Stimulated activated CD4-positive, alpha-beta T cell treated with anti-CD3 and anti-CD28 coated beads, Interleukin-2, amount 100 ng/mL, for 48 hours (primary cell): ENCODE measurements at places on chromosomes 6 and 20.

DNA sequence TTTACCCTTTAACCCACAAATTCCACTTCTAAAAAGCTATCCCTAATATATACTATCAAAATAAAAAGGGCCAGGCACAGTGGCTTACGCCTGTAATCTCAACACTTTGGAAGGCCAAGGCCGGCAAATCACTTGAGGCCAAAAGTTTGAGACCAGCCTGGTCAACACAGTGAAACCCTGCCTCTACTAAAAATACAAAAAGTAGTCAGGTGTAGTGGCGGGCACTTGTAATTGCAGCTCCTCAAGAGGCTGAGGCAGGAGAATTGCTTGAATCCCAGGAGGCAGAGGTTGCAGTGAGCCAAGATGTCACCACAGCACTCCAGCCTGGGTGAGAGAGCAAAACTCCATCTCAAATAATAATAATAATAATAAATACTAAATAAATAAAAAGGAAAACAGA, 82.5 kb downstream of the TRIM27 start:
- no peak for DNase-seq

GRCh38 chr20:35091816-35092523, 637 bp downstream of the TRPC4AP start:
- DNase-seq = no peak

DNA sequence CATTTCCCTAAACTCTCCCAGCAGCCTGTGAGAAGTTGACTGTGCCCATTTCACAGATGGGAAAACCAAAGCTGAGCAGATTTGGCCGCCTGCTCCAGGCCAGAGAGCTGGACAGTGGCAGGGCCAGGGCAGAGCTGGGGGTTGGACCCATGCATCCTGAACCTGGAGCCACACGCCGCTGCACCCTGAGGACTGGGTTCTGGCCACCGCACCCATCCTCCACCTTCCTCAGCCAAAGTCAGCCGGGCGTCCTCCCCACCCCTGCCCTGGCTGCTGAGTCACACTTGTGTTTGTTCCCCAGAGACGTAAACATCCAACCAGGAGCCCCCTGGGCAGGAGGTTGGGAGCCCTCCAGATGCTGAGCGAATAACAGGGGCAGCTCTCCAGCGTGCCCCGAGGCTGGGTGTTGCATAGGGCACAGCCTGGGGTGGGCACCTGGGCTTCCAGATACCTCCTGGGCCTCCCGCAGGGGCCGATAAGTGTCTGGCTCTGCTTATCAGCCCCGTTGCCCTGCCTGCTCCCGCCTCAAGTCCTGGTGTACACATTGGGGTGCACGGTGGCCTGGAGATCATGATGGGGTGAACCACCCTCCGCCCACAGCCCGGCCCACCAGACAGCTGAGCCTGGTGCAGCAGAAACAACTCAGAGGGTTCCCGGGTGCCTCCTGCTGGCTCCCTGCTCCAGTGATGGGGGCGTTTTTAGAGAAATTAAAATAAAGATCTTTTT, 23.8 kb downstream of the RBM38 start:
- no peak for DNase-seq

DNA sequence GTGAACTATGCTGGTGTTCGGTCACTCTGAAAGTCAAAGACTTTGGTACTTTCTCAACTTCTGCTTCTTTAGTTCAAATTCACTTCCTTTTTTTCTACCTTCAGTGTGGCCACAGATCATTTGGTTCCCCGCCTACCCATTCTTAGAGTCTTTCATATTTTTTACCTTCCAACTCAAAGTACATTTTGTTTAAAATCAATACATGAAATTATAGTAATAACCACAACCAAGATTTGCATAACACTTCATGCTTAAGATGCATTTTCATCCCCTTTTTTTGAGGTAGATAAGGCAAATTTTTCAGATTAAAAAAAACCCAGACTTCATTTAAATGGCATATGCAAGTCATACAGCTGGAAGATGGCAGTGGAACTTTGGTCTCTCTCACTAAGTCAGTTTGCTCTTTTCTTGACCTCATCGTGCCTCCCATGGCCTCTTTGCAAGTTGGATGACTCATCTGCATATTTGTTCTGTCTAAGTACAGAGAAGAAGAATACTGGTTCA, 11.9 kb upstream of the CNR1 start:
- DNase-seq = no peak

GRCh38 chr20:61253640-61254511, 1.8 kb downstream of the CDH4 start:
- DNase-seq = no peak

DNA sequence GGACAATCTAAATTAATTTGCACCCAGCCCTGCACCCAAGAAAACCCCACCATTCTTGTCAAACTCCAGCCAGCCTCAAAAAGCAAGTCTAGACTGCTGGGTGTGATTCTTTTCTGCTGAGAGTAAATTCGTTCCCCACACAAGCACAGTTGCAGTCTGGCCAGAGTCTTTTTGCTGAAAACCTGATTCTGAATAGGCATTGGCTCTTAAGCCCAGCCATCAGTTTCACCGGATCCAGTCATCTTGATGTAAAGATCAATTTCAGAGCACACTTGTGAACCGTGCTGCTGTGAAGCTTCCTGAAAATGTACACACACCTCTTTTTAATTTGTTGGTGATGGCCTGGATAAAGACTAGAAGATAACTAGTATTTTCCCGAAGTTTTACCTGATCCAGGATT, 159.4 kb upstream of the GGTLC1 start:
- DNase-seq = no peak

DNA sequence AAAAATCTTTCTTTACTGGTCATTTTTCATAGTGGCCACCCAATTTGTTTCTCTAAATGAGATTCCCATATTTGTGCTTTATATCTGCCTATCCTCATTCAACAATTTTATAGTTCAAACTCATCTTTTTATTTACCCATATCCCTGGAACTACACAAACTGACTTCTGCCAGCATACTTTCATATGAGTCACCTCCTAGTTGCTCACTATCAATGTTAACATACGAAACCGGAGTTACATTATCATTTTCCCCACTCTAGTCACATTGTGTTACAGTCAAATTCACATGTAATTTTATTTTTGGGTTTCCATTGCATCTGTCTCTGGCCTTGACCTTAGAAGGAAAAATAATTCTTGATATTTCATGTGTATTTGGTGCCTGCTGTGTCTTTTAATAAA, 499.4 kb downstream of the MAFB start:
- DNase-seq = no peak

GRCh38 chr6:97969065-97969464, 686.0 kb upstream of the MMS22L start:
- no peak for DNase-seq

DNA sequence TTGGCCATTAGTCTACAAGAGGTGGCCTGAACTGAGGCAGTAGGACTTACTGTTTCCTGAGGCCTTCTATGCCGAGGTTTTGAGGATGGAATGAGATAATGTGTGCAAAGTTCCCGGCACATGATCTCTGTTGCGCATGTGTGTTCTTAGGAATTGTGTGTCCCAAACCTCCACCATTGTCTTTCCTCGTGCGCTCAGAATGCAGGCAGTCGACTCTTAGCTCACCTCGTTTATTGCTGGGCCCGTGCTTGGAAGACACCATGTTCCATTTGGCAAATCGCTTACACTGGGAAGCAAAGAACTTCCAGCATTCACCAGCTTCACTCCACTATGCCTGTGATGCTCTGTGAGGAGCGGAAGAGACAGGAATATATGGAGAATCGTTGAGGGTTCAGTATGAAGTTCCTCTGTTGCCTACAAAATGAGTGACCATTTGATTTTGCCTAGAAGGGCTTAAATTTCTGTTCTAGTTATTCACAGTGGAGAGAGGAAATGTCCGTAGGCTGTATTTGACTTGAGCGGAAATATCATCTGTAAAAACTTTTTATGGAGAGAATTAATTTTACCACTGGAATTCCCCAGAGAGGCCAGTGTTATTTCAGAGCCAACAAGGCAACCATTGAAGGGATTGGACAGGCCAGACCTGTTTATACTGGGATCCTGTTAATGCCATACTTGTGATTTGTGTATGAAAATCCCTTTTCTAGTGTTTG, 75.7 kb upstream of the CLDN20 start:
- DNase-seq = no peak

DNA sequence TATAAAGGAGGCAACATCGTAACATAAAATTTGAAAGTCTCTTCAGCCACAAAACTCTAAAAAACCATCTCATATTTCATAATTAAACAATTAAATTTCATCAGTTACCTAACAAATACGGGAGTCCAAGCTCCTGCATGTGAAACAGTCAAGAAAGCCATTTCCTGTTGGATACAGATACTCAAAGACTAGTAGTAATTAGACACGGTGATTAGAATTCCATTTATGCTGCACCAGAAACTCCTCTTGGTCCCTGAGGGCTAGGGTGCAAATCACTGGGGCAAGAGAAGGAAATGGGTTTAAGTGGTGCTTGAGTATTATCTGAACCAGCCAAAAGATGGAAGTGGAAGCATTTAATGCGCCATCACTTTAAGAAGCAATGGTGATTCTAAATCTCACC, 27.4 kb downstream of the TRAM2 start:
- no peak for DNase-seq

DNA sequence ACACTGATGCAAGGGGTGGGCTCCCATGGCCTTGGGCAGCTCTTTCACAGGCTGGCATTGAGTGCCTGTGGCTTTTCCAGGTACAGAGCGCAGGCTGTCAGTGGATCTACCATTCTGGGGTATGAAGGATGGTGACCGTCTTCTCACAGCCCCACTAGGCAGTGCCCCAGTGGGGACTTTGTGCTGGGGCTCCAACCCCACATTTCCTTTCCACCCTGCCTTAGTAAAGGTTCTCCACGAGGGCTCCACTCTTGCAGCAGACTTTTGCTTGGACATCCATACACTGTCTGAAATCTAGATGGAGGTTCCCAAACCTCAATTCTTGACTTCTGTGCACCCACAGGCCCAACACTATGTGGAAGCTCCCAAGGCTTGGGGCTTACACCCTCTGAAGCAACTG, 107.9 kb upstream of the ECI2 start:
- DNase-seq = no peak

- no peak for DNase-seq
Measured at GRCh38 chr20:4263036-4263435, 247.7 kb upstream of the RNF24 start.

DNA sequence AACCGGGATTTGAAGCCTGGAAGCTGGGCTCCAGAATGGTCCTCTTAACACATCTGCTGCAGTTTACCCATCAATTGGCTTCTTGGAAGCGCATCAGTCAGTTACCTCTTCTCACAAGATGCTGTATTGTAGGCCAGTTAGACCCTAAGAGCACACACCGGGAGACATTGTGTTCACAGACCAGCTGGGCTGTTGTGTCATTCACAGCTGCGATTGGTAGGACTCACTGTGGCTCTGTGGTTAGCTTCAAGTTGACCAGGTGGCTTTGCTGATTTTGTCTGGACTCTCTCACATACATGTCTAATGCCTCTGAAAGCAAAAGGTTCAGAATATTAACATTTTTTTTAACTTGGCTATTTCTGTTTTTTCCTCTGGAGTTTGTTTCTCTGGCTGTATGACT, 64.8 kb downstream of the SNX9 start:
- DNase-seq = no peak

DNA sequence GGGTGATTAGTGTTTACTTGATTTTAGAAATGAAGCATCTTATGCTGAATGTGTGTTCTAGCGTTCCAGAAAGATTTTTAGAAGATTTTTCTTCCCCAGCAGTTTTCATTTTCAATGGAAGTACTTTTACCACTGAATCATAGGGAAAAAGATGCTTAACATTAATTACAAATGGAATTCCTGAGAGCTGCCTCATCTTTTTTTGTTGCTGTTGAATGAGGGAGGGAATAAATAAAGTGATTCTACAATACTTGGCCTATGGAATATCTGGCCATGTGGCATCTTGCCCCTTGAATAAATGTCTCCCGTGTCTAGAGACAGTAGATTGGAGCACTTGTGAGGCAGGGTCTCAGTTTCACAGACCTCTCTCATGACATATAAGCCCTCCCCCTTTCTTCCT, 44.1 kb upstream of the SLC22A1 start:
- no peak for DNase-seq

- DNase-seq = no peak
Measured at GRCh38 chr6:117265410-117266256, at the start of gene VGLL2. VGLL2 (plus strand) TSS chr6:117265558; CDS start chr6:117265764, 206 bp downstream.

- DNase-seq = no peak
Measured at GRCh38 chr6:45586216-45587171, 208.8 kb upstream of the SUPT3H start.

- DNase-seq = no peak
Measured at GRCh38 chr6:37339741-37340638, 13.8 kb upstream of the RNF8 start.

- DNase-seq = no peak
Measured at GRCh38 chr6:53273370-53273769, 75.4 kb downstream of the ELOVL5 start.

DNA sequence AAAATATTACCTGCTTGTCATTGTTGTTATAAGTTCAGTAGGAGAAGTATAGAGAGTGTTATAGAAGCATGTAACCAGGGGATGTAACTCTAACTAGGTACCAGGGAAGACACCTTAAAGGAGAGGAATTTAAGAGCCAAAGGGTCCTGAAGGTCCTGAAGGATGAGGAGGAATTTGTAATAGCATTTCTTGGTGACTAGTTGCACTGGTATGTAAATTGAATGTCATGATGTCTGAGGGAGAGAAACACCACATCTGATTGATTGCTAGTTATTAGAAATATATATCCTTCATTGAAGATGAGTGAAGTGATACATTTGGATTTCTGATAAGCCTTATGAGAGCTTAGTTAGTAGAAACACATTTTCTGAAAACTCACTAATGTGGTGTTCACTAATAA, 643.8 kb downstream of the RFPL4B start:
- no peak for DNase-seq

- DNase-seq = no peak
Measured at GRCh38 chr6:118735320-118735719, 83.9 kb upstream of the CEP85L start.

- DNase-seq = no peak
Measured at GRCh38 chr6:124753562-124754105, 208.6 kb upstream of the RNF217 start.

- DNase-seq = no peak
Measured at GRCh38 chr6:157226026-157226625, 97.2 kb downstream of the TMEM242 start.

GRCh38 chr6:13147376-13147775, 181.0 kb downstream of the TBC1D7 start:
- no peak for DNase-seq

- DNase-seq = no peak
Measured at GRCh38 chr6:88616380-88616779, 347.0 kb downstream of the RNGTT start.

- DNase-seq = no peak
Measured at GRCh38 chr6:108741331-108741989, 106.8 kb upstream of the ARMC2 start.

- DNase-seq = no peak
Measured at GRCh38 chr20:24572140-24572539, 102.7 kb downstream of the SYNDIG1 start.
